AG04450 (cell line): ENCODE measurements at places on chromosomes 5 and 9. TPM values are rescaled to one million over a fixed set of nuclear protein-coding genes. Genes with fewer than 3 reads are reported as not detected.

DNA sequence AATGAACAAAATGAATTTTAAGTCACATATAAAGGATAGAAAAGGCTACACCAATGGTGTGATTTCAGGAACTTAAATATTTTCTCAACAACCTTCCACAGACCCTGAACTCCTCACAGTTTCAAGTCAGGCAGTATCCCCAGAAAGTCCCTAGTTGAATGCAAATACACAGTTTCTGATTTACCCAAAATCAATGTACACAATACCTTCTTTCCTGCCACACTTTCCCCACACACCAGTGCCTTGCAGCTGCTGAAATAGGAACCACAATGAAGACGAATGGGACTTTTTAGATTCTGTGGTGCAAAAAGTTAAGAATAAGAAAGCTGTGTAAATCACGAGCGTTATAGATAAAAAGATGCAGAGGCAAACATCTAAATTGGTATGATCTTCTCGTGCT is 552.4 kb upstream of the MEF2C start:
- no peak for DNase-seq

DNA sequence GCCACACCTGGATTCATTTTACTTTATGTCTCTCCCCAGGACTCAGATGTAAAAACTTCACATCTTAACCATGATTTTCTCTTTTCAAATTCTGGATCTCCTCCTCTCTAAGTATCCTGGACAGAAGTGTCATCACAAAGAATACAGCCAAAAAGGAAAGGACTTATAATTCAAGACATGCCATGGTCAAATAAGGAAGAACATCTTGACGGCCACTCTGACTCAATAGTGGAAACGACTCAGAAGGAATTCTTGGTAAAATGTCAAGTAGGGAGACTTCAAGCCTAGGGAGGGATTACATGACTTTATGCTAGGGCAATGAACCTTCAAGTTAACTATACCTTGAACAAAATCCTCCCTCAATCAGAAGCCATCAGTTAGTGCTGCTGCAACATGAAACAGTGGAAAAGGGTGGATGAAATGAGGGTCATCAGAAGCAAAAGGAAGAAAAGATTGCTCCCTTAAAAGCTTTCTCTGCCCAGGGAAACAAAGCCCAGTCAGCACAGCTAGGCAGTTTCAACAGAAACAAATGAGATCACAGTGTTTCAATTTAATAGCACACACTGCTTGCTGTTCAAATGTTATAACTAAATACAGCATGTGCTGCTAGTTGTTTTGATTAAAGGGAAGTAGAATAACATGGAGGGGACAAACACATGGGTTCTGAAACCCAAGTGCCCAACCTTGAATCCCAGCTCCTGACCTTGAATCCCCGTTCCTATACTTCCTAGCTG is 101.4 kb downstream of the LPAR1 start:
- no peak for DNase-seq

DNA sequence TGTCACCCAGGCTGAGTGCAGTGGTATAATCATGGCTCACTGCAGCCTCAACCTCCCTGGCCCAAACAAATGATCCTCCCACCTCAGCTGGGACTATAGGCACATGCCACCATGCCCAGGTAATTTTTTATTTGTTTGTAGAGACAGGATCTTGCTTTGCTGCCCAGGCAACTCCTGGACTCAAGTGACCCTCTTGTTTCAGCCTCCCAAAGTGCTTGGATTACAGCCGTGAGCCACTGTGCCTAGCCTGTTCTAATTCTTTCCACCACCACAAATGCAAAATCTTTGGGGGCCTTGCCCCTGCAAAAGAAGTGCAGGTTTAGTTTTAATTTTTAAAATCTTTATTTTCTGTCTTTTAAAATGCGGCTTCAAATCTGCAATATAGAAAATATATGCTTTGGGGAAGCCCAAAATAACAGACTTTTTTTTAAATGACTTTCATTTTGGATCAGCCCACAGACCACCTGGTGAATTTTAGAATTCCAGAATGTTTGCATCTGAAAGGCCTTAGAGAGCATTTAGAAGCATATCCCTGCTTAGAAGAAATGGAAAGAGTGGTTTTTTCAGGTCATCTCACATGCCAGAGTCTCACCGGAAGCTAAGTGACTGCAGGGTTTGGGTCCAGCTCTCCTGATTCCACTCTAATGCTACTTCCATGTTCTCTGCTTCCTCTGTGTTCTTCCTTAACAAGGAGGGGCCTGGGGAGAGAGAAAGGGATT is 111.4 kb upstream of the FER start:
- DNase-seq = no peak

- peak; percentile 83 for DNase-seq
Observed at GRCh38 chr5:112109331-112110007, 309.6 kb downstream of the EPB41L4A start.

- no peak for DNase-seq
Observed at GRCh38 chr9:95513711-95514110, 3.1 kb downstream of the PTCH1 start.

- DNase-seq = no peak
Observed at GRCh38 chr9:34349324-34349723, 20.0 kb downstream of the NUDT2 start.

GRCh38 chr5:73591102-73591695 is 25.7 kb downstream of the UTP15 start:
- peak; percentile 78 for DNase-seq

DNA sequence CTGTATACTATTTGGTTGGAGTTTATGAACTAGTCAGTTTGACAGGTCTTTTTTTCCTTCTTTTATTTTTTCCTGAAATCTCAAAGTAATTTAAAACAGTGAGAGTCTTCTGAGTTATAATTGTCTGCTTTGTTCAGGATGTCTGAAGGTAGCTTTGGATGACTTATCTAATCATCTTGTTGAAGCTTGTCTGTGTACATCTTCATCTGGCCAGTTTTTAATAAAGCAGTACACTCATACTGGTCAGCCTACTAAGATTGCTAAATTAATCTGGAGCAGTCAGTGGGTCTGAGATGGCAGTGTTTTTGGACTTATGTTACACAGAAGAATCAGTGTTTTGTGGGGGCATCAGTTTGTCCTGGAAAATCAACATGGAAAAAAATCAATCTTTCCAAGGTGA is 482.4 kb downstream of the CDH10 start:
- DNase-seq = no peak

GRCh38 chr9:120299785-120300184 is 280.2 kb downstream of the CDK5RAP2 start:
- DNase-seq = no peak

DNA sequence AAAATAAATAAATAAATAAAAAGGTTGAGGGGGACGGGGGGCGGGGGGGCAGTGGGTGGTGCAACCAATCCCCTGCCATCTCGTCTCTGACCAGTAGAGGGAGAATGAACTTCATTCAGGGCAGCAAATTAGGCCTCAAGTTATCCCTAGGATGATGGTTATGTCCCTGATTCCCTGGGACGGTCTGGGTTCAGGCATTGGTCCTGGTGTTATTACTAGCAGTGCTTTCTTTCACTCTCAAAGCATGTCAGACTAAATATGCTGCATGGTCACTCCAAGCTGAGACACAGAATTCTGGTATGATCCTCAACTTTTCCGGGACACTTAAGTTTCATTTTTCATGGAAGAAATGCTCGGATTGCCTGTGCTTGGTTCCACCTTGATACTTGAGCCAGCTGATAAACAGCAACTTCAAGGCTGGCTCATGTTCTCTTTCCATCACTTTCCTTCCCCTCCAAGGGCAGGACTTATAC is 59.4 kb downstream of the DAP start:
- DNase-seq = no peak

- no peak for DNase-seq
Observed at GRCh38 chr5:54825005-54825404, 160.4 kb downstream of the ESM1 start.

- DNase-seq = peak; percentile 8
Observed at GRCh38 chr5:100903039-100903887, at the start of gene ST8SIA4. Gene ST8SIA4, minus strand, starts transcription at chr5:100903282. Its CDS starts 327 bp downstream, at chr5:100902955.

- no peak for DNase-seq
Observed at GRCh38 chr5:154541553-154541952, 63.5 kb upstream of the HAND1 start.

- no peak for DNase-seq
Observed at GRCh38 chr9:112925058-112925641, 34.5 kb upstream of the SLC46A2 start.

DNA sequence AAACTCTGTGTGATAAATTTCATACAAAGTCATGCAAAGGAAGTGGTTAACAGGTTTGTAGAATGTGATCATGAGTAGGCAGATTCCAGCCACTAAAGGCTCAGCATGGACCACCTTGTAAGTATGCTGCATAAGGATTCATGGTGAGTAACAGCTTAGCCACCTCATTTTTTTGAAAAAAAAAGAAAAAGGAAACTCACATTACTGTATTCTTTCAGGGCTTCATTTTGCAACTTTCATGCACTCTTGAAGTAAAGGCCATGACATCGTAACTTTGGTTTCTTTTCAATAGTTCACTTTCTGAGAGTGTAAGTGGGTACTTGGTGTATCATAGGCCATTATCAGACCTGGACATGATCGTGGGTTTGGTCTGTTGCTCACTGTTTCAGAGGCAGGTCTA is 175.1 kb downstream of the PCSK1 start:
- peak; percentile 64 for DNase-seq

The PPP2R2B gene
- polyA plus RNA-seq = not detected in 2 replicates

The PSD2 gene
- polyA plus RNA-seq = 0.05 TPM in 1 of 2 replicates, not detected in the other

The CAMK2A gene
- 0.37 and 0.46 TPM in 2 replicates for polyA plus RNA-seq
